ENCODE measurements at places on chromosomes 5 and 9.

GRCh38 chr5:174514983-174515394 lies 209.4 kb upstream of the MSX2 start:
- DNase-seq: no peak

DNA sequence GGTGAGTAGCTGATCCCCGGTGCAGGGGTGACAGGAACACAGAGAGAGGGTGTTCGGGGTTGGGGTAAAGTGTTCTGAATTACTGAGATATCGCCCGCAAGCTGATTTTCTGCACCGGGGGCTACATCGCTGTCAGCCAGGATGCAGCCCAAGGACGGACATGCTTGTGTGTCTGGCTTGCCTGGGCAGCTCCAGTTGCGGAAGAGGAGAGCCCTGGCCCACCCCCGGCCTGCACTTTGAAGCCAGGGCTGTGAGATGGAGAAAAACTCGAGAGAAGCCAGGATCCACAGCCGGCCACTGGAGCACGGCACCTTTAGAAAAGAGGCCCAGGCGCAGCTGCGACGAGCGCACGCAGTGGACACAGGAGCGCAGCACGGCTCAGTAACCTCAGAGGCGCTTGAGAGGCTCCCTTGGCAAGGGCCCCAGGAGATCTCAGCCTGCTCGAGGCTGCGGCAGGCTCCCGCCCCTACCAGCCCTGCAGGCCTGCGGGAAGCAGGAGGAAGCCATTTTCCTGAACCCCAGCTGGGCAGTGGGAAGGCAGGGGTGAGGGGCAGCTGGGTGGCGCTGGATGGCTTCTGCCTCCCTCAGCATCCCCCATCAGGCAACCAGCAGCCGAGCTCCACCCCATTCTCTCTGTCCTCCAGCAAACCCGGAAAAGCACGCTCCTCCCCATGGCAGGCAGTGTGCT lies 59.2 kb downstream of the C9orf50 start:
- no peak for DNase-seq

GRCh38 chr5:6287176-6287575 lies 91.2 kb downstream of the MED10 start:
- DNase-seq: no peak

DNA sequence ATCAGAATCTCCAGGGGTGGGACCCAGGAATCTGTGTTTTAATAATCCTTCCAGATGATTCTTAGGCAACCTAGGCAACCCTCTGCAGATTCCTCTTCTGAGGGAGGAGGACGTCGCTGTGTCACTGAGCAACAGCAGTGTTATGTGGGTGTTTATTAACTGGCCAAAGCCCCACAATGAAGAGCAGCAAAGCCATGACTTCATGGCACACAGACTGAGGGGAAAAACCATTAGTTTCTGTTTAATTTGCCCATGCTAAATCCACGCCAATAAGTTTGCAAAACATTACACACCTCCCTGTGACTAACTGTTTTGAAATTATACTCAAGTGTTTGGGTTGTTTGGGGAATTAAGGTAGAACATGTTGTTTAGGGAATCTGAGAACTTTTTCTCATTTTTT lies 83.7 kb upstream of the TMED7 start:
- DNase-seq: no peak

DNA sequence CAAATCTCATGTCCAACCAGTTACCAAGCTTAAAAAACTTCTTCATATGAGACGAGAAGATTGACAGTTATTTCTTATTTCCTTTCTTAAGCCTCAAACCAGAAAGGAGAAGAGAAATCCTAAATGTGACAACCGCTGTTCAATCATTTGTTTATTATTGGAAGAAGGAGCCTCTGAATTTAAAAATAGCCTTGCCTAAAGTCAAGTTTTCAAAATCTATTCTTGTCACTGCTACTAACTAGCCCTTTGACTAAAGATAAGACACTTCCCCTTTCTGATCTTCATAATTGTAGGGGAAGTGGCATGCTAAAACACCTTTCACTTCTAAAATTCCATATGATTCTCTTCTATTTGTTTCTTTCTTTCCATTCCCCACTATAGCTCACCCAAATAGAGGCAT lies 106.2 kb upstream of the EMB start:
- DNase-seq: no peak

- DNase-seq: no peak
Observed at GRCh38 chr5:100615362-100615761, 80.2 kb downstream of the FAM174A start.

GRCh38 chr5:60727033-60727679 lies 27.2 kb upstream of the DEPDC1B start:
- DNase-seq: no peak

GRCh38 chr9:111799506-111799905 lies 4.8 kb upstream of the SHOC1 start:
- no peak for DNase-seq

- DNase-seq: no peak
Observed at GRCh38 chr5:115435065-115435777, 109.4 kb downstream of the FEM1C start.

GRCh38 chr9:35847792-35848572 lies 19.0 kb downstream of the TMEM8B start:
- DNase-seq: peak; percentile 29

GRCh38 chr5:179860301-179860700 lies 1.7 kb upstream of the MRNIP start:
- no peak for DNase-seq

GRCh38 chr5:116396476-116397099 lies 178.0 kb downstream of the SEMA6A start:
- DNase-seq: no peak

GRCh38 chr9:15999422-16000339 lies 446.8 kb downstream of the CCDC171 start:
- no peak for DNase-seq

- DNase-seq: no peak
Observed at GRCh38 chr5:163458778-163459385, 1.0 kb downstream of the NUDCD2 start.

All from T-helper 2 cell (primary cell).